KG1 (cell line): ENCODE measurements at places on chromosomes 6 and 20.

DNA sequence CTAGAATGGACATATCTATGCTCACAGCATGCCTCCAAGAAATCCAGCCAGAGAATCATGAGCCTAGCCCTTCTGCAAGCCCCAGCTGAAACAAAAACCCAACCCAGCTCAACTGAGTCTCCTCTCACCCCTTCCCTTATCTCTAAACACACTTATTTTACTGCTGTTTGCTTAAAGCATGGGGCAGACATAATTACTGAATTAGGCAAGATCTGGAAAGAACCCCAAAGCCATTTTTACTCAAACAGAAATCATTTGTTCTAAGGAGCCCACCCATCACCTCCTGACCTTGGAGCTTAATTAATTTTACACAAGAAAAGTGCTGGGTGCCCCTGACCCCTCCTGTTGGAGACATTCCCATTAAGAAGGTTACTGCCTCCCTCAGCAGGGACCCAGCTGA, 291.6 kb downstream of the MAFB start:
- no peak for DNase-seq

DNA sequence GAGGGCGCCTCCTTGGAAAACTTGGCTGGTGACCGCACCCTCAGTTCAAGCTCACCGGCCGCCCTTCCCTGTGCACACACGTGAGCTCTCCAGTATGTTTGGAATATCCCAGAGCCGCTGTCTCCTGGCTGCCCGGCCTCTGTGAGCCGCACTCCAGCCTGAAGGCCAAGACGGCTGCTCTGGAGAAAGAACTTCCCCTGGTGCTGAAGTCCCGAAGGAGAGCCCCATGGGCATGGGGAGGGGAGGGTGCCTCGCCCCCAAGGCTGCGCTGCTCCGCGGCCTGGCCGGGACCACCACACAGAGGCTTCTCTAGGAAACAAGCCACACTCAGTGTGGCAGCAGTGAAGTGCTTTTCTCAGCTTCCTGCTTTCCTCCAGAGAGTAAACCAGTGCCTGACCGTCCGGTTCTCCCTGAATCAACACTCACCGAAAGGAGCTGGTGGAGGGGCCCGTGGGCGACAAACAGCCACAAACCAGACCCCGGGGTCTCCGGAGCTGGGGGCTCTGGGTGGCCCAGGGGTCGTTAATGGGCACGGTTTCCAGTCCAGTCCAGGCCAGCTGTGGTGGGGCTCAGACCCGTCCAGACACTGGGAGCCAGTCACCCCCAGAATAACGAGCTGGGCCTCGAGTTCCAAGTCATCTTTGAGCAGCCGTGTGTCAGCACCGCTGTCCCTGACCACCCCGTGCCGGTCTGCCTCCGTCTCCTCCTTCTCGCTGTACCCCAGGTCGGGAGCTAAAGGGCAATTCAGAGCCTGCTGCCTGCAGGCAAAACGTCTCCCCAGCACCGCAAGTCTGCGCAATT, 87.4 kb upstream of the BHLHE23 start:
- no peak for DNase-seq

DNA sequence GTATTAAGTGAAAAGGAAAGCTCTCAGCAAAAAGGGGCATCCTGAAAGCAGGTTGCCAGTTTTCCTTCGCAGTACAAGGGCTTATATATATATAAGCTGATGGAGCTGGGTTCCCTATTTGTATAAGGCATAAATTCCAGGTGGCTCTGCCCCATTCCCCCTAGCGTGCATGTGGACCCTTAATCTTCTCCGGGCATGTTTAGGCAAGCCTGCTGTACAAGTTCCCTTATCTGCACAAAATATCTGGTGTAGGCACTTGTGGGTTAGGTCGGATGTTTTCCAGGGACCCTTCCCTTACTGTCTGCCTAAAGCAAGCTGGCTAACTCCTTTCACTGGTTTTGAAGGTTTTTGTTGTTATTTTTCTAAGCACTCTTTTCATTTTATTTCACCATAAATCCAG, 140.7 kb downstream of the FUT9 start:
- no peak for DNase-seq

- no peak for DNase-seq
These were observed 67.2 kb downstream of the EZR start for GRCh38 chr6:158751921-158752320.

- DNase-seq = no peak
These were observed 181.9 kb downstream of the NFATC2 start for GRCh38 chr20:51360451-51361201.

DNA sequence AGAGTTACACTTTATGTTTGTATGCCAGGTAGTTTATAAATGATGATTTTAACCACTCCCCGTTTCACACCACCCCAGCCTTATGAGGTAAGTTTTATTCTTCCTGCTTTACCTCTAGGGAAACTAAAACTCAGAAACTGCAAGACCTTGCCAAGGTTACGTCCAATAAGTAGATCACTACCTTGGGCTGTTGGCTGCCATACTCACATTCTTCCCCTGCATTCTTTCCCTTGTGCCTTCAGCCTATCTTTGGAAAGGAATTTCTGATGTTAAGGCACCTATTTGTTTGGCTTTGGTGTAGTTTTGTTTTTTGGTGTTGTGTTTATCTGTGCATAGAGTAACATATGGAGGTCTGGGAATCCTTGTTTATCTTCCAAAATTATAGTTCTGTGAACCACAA, 122.1 kb downstream of the UST start:
- no peak for DNase-seq

DNA sequence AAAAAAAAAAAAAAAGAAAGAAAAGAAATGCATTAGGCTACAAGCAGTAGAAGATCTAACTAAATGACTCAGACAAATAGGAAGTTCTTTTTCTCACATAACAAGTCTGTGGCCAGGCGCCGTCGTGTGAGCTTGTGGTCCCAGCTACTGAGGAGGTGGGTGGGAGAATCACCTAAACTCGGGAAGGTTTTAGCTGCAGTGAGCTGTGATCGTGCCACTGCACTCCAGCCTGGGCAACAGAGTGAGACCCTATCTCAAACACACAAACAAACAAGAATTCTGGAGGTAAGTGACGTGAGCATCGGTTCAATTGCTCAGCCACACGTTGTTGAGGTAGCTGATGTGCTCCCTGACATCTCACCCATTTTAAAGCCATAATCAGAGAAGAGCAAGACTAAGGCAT, 37.9 kb upstream of the SLC23A2 start:
- DNase-seq = no peak

DNA sequence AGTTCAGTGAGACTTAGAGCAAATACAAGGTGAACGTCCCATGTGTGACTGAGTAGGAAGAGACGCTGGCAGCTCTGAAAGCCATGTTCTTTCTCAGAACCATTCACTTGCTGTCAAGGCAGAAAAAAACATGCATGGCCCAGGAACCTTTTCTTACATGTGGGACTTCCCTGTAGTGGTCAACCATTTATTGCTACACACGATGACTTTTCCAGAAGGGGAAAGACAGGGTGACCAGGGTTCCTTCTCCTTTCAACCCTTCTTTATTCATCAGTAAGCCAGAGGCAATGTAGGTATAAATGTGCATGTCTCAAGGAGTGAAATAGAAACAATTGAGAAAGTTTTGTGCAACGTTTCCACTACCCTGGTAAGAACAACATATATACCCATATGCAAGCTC, 189.0 kb downstream of the NFATC2 start:
- DNase-seq = no peak

DNA sequence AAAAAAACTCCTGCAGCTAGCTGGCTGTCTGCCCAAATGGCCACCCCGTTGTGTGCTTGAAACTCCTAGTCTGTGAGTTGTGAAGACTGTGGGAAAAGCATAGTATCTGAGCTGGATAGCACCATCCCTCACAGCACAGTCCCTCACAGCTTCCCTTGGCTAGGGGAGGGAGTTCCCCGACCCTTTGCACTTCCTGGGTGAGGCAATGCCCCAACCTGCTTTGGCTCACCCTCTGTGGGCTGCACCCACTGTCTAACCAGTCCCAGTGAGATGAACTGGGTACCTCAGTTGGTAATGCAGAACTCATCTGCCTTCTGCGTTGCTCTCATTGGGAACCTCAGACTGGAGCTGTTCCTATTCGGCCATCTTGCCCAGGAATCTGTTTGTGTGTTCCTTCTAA, 260.6 kb upstream of the STXBP5 start:
- DNase-seq = no peak

GRCh38 chr20:61257611-61258010, 5.5 kb downstream of the CDH4 start:
- DNase-seq = no peak

DNA sequence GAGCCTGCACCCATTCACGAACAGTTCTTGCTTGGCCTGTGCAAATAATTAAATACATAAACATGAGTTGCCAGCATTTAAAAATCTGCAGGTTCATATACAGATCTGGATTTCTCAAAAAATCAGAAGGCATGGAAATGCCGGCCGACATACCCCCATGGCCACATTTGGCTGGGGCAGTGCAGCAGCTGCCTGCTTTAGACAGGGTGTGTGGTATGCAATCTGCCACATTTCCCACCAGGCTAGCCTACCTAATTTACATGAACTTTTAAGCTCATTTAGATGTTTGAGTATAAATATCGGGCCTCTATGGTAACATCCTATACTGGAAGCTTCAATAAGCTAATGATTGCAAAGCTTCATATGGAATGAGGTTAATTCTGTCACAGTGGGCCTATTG, 31.5 kb downstream of the PLCB1 start:
- no peak for DNase-seq

GRCh38 chr20:45405571-45406259, 2.4 kb upstream of the DBNDD2 start:
- no peak for DNase-seq

- no peak for DNase-seq
These were observed 129.0 kb upstream of the RREB1 start for GRCh38 chr6:6978731-6979130.

DNA sequence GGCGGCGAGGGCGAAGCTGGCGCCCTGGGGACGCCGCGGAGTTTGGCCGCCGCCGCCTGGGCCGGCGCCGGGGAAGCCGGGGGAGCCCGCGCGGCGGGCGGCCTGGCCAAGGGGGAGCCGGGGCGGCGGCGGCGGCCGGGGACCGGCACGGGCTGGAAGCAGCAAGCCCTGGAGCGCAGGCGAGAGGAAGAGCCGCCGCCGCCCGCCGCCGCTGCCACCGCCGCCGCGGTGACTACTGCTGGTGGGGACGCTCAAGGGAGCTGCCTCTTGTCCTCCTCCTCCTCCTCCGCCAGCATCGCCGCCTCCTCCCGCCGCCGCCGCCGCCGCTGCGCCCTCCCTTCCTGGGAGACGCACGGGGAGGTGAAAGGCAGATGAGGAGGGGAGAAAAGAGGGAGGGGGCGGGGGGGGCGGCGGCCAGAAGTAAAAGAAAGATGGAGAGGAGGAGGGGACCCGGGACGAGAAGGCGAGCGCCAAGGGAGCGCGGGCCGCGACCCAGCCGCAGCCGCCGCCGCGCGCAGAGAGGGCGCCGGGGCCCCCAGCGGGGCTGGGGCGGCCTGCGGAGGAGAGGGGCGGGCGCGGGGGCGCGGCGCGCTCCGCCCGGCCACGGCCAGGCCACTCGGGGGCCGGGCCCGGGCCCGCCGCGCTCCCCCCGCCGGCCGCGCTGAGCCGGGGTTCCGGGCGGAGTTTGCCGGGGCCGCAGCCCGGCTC, 846 bp downstream of the PDE10A start:
- no peak for DNase-seq

DNA sequence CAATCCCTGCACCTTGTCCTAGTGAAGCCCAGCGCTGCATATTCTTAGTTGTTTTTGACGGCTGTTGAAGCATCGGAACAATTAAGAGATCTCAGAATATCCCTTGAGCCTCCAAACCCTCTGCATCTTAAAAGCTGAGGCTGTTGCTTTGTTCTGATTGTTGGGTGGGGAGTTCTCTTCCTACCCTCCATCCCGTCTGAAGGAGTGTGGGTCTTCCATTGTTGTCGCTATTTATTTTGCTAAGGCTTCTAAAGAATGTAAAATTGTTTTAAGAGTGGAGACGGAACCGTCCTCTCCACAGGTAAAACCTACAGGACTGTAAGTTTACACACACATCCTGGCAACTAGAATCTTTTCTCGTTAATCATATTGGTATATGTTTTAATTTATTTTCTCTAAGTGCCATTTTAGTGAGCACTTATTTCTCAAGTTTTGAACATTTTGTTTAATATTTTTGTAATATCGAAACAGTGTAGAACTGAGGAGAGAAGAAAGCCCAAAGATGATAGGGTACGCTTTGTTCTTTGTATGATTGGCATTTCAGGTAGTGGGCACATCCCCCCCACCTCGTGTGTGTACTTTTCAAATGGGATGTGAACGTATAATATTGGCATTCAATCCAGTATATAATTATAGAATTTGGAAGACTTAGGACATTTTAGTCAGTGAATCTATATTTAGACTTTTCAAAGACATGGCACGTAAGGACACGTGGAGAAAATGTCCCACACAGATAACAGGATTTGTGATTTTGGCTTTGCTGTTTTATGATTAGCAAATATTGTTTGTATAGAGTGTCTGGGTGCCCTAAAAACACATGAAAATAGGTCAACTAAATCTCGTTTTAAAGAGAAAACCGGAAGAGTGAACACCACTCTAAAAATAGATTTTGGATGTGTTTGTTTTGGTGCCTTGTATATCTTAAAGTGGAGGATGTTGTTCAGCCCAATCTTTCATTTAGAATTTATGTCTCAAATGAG, 1.3 kb downstream of the RNF146 start:
- DNase-seq = no peak

DNA sequence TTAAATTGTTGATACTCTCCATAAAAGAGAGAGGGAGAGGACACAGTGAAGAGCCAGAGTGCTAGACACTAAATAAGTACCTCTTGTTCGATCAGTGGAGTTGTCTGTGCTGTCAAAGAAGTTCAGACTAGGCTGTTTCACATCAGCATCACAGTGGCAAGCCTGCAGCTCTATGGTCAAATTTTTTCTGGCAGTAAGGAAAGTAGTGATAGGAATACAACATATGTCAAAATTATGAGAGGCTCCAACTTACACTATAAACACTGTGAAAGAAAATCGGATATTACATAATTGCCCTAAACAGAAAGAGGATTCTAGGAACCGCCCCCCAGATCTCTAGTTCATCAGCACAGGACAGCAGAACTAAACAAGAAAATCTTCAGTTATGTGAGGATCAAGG, 23.1 kb downstream of the DNAH8 start:
- no peak for DNase-seq

- no peak for DNase-seq
These were observed 311.4 kb downstream of the CDH26 start for GRCh38 chr20:60269573-60270162.
